Urothelium cell line (cell line): ENCODE measurements at places on chromosomes 7 and 10.
A peak's percentile ranks its signal among the peaks of the same experiment; 100 is the strongest.

DNA sequence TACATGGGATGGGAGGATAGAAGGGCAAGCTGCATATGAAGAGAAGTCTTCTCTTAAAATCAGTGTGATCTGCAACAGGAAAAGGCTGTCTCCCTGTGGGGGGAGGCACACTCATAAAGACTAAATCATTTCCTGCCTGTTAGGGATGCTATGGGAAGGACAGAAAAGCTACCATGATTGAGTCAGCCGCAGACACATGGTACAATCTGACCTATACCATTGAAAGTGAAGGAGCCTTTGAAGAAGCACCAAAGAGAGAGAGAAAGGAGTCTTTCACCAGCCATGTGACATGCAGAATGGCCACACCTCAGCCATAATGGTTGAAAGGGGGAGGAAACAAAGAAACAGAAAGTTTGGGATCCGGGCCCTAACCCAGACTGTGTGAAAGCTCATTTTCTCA is 29.1 kb downstream of the NUDCD3 start:
- DNase-seq: no peak

GRCh38 chr10:78300526-78300925 is 266.9 kb downstream of the RPS24 start:
- DNase-seq: no peak

DNA sequence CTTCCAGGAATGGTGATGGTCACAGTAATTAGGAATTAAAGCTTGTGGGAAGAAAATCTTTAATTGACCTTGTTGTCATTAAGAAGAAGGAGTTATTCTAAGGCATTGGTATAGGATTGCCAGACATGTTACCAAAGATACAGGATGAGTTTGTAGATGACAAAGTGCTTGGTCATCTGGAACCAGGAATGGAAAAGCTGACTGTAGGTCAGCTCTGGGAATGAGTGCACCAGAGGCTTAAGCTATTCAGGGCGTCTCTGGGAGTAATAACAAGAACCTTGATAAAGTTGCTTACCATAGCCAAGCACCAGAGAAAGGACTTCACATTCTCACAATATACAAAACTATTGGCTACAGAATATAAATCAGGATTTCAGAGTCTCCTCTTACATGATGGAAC is 89.0 kb downstream of the PHTF2 start:
- DNase-seq: no peak

- no peak for DNase-seq
Measured at GRCh38 chr7:95255691-95256090, 68.6 kb downstream of the PON1 start.

DNA sequence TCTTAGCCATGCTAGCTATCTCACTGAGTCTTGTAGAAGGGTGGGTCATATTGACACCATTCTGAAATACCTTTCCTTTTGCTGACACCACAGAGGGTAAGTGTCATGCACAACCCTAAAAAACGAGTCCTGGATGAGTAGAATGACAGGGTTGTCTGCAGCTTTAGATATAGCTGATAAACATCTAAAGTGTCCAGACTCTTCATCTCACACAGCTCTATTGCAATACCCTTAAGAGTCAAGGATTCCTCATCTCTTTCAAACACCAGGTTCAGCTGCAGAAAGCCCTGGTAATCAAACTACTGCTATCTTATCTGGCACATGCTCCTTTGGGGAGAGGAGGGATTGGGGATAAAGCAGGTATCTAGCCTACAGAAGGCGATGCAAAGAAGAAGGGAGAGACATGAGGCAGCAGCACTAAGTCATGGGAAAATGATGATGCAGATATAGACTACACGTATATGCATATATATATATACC is 127.0 kb downstream of the ANK3 start:
- no peak for DNase-seq

- no peak for DNase-seq
Measured at GRCh38 chr7:50142425-50143017, 49.5 kb upstream of the ZPBP start.

DNA sequence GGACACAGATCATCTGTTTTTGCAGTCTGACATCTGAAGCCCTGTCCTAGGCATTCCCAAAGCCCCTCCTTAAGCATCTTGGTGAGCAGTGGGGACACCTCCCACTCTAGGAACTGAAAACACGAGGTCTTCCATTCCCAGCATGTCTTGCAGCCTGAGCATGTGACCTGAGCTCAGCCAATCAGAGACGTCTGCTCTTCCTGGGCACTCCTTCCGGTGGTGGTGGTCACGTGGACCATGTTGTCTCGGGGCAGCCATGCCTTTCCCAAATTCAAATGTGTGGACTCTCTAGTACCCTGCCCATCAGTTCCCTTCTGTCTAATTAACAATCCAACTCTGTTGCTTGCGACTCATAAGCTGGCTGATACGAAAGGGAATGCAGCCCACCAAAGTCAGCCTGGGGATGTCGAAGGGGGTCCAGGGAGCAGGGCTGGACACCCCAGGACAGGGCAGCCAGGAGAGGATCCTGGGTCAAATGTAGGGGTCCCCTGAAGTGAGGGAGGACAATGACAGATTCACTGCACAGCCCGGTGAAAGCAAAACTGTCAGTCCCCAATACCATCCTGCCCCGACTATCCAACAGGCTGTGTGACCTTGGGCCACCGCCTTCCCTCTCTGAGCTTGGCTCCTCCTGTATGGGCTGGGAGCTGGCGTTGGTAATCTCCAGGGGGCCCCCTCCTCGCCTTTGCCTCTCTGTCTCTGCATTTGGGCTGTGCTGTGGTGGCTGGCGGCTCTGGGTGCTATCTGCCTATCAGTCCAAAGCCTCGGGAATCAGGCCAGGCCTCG is 57.4 kb upstream of the BAIAP2L1 start:
- no peak for DNase-seq

GRCh38 chr7:34309116-34309515 is 348.9 kb upstream of the NPSR1 start:
- no peak for DNase-seq

DNA sequence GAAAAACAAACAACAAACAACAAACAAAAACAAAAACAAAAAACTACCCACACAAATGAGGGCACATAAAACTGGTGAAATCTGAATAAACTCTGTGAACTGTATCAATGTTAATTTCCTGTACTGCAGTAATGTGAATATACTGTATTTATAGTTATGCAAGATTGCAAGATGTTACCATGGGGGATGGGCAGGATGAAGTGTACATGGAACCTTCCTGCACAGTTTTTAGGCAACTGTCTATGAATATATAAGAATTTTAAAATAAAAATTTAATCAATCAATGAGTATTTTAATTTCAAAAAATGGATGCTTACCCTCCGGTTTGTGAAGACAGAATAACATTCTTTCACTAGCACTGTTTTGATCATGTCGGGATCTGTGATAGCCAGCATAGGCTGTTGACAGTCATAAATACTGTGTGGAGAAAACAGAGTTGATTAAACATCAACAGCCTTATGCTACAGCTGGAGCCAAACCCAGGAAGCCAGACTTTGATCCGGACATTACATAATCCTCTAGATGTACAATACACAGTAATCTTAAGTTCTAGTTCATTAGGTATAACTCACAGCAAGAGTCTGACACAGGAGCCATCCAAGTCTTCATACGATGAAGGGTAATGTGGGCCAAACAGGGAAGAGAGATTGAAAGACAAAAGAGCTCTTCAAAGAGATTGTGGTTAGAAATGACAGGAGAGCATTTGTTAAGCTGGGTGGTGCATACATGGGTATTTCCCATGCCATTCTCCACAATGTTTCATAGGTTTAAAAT is 14.8 kb downstream of the CYP3A7 start:
- DNase-seq: no peak

- peak; percentile 56 for DNase-seq
Measured at GRCh38 chr7:143882604-143883078, 19.3 kb downstream of the TCAF1 start.

GRCh38 chr10:111243126-111243525 is 166.3 kb downstream of the ADRA2A start:
- no peak for DNase-seq

- no peak for DNase-seq
Measured at GRCh38 chr7:103833401-103833800, 156.1 kb downstream of the RELN start.

DNA sequence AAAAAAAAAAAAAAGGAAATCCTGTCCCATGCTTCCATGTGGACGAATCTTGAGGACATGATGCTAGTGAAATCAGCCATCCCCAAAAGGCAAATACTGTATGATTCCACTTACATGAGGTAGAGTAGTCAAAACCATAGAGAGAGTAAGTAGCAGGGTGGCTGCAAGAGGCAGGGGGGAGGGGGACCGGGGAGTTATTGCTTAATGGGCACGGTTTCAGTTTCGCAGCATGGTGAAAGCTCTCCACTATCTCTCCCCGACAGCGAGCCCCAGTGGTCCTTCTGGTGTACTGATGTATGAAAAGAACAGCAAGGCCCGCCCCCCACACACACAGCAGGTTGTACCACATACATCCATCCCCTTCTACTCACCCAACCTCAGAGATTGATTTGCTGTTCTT is 32.8 kb downstream of the NOD1 start:
- no peak for DNase-seq

GRCh38 chr7:40057292-40057691 is 77.1 kb downstream of the MPLKIP start:
- DNase-seq: no peak

DNA sequence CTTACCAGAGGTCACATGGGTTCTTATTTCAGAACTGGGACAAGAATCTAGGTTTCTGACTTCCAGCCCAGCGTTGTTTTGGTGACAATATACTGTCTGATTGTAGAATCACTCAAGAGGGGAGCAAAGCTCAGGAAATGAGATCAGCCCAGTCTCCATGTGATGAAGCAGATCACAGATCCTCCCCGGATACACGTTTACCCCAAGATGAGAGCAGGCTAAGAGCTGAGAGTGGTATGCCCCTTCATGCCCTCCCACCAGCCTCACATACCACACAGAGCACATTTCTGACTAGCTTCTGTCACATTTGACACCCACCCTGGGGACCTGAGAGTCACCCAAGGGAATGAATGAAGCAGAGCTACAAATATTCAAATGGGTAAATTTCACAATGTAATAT is 27.1 kb upstream of the PRKCQ start:
- no peak for DNase-seq

DNA sequence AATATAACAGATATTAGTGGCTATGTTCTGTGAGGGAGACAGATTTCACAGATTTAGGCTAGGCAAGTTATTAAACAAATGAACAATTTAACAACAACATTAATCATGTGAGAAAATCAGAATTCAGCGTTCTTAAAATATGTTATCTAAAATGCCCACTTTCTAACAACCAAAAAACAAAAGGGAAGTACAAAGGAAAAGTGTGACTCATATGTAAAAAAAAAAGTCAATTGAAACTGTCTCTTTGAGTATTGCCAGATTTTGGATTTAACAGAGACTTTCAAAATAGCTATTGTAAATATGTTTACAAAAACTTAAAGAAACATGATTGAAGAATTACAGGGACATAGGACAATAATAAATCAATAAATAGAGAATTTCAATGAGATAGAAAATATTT is 34.8 kb upstream of the ARHGAP22 start:
- DNase-seq: no peak

DNA sequence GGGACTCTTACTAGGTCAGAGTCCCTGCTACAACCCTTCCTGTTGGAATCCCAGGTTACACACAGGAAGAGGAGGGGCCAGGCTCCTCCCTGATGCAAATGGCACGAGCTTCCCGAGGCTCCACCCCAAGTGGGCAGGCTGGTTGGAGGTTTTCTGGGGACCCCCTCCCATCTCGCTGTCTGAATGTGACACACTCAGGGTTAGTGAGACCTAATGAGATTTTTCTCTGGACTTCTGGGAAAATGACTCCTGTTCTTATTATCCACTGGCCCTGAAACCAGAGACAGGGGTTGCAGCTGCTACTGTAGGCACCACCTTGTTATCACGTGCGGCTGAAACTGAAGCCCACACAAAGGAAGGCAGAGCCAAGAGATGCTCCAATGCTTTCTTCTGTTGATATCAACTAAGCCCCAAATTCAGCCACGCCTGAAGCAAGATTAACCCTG is 103.3 kb downstream of the FAM107B start:
- DNase-seq: no peak

GRCh38 chr7:121572615-121573014 is 176.5 kb upstream of the FAM3C start:
- no peak for DNase-seq

- DNase-seq: no peak
Measured at GRCh38 chr10:102246261-102246660, 929 bp downstream of the GBF1 start.

DNA sequence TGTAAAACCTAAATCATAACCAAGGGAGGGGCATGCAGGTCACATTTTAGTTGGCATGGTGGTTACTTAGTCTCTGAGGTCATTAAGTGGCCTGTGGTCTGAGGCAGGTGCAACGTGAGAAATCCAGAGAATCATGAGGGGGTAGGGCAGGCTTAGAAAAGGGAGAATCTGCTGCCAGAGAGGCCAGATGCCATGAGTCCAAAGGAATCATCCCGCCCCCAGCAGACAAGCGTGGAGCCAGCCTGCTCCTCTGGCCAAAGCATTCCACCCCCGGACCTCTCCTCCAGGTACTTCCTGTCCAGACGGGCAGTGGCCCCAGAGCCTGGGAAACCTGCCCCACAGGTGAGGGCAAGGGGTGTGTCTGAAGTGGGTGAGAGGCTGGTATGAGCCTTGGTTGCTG is 196.4 kb upstream of the ZNF32 start:
- no peak for DNase-seq

GRCh38 chr10:42865716-42866114 is 83.1 kb downstream of the BMS1 start:
- no peak for DNase-seq

GRCh38 chr10:130109796-130110245 is 809 bp downstream of the C10orf143 start:
- DNase-seq: peak; percentile 55

- DNase-seq: peak; percentile 74
Measured at GRCh38 chr7:67484244-67484751, 487.7 kb downstream of the TYW1 start.

DNA sequence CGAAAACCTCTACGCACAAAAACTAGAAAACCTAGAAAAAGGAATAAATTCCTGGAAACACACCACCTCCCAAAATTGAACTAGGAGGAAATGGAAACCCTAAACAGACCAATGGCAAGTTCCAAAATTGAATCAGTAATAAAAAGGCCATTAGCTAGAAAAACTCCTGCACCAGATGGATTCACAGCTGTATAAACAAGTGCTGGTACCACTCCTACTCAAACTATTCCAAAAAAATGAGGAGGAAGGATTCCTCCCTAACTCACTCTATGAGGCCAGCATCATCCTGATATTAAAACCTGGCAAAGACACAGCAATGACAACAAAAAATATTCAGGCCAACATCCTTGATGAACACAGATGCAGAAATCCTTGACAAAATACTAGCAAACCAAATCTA is 228.2 kb downstream of the CHRM2 start:
- no peak for DNase-seq

GRCh38 chr10:62093863-62094291 is 174.8 kb downstream of the RTKN2 start:
- peak; percentile 76 for DNase-seq
